ENCODE measurements at places on chromosomes 16 and 17. TPM values are rescaled to one million over a fixed set of nuclear protein-coding genes. Genes with fewer than 3 reads are reported as not detected.

Gene KRT12
- not detected for total RNA-seq

DNA sequence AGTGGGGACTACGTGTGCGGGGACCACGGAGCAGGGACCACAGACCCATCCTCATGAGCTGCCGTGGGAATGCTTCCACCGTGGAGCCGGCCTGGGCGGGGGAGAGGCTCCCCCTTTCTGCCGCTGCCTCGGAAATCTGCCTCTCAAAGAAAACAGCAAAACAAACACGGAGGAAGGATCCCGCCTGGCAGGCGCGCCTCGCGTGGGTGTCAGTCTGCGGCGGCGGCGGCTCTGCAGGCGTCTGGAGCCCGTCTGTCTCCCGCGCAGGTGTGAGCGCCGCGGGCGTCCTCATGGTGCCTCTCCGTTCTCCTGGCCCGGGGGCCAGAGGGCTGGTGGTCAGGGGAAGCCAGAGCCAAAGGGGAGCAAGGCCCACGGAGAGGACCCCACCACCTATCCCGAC is 27.5 kb downstream of the GSE1 start:
- DNase-seq = no peak
- no peak overlapping the region for H3K4me3 ChIP-seq
- H3K27ac ChIP-seq = no peak overlapping the region
- peaks cover 16% of the 10 kb centered on the region for H3K4me1 ChIP-seq
- no peaks in the 10 kb centered on the region for H3K27me3 ChIP-seq
- no peaks in the 10 kb centered on the region for H3K36me3 ChIP-seq

GRCh38 chr16:20385844-20386832 is 18.4 kb downstream of the PDILT start:
- peak; percentile 35 for DNase-seq
- no peaks in the 10 kb centered on the region for H3K4me1 ChIP-seq
- no peaks in the 10 kb centered on the region for H3K36me3 ChIP-seq
- H3K4me3 ChIP-seq = no peak overlapping the region
- no peaks in the 10 kb centered on the region for H3K27me3 ChIP-seq
- H3K27ac ChIP-seq = no peak overlapping the region

- peaks cover 57% of the 10 kb centered on the region for H3K4me1 ChIP-seq
These were observed 869 bp downstream of the ZNF48 start for GRCh38 chr16:30395992-30396585.

GRCh38 chr17:79043931-79044320 is 20.0 kb downstream of the C1QTNF1 start:
- no peaks in the 10 kb centered on the region for H3K36me3 ChIP-seq
- DNase-seq = no peak
- H3K27me3 ChIP-seq = no peaks in the 10 kb centered on the region
- no peak overlapping the region for H3K4me3 ChIP-seq
- peaks cover 13% of the 10 kb centered on the region for H3K4me1 ChIP-seq
- no peak overlapping the region for H3K27ac ChIP-seq

Gene KRT33A
- total RNA-seq = not detected

DNA sequence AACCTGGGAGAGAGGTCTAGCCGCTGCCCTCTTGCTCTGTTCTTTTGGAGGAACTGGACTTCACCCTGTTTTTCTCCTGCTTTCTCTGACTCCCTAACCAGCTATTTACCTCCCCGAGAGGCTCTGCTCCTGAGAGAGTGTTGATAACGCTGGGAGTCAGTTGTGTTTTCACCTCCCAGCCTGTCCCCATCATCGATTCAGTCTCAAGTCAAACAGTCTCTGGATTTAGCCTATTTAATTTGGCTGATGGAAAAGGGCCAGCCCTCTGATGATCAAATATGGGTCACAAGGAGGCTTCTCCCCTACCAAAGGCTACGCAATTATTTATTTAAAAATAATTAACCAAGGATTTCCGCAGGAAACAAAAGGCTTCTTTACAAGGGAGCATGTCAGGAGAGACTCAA is 31.8 kb downstream of the HNF1B start:
- H3K36me3 ChIP-seq = no peaks in the 10 kb centered on the region
- no peak overlapping the region for H3K4me3 ChIP-seq
- H3K27ac ChIP-seq = no peak overlapping the region

Gene NPIPB13
- 9.1 TPM for total RNA-seq

Gene KRTAP4-6
- total RNA-seq = not detected

Gene AXIN2
- total RNA-seq = 7.1 TPM

- no peak for DNase-seq
- peaks cover 47% of the 10 kb centered on the region for H3K36me3 ChIP-seq
- peak overlapping the region; percentile 18 for H3K27ac ChIP-seq
- H3K27me3 ChIP-seq = no peaks in the 10 kb centered on the region
- peaks cover 11% of the 10 kb centered on the region for H3K4me1 ChIP-seq
These were observed 4.2 kb downstream of the NR1D1 start for GRCh38 chr17:40095944-40096791.

DNA sequence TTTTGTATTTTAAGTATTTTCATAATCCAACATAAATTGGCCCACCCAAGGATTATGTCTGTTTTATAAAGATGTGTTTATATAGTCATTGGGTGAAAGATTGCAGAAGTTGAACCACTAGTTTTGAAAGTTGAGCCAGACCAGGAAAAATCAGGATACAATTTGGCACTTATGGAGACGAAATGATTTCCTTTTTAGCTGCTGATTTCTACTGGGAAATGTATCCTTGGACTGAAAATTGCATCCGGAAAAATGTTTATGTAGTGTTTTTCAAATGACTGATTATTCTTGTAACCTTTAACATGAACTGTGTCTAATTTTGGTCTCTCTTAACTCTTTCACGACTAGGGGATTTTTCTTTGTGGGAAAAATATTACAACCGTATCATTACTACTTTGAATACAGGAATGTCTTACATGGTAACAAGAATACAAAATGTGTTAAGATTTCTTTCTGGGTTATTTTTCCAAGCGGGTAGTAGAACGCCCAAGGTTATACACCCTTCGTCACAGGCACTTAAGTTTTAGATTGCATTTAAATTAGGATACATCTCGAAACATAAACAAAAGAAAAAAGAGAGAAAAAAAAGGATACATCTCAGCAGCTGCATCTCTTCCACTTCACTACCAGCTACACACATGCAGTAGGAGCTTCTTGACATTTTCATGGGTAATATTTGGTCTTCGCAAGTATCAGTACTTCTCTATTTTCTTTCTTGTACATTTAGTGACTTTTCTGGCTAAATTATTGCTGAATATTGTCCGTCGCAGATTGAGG is 273.0 kb upstream of the TBX2 start:
- H3K36me3 ChIP-seq = no peaks in the 10 kb centered on the region
- H3K4me3 ChIP-seq = no peak overlapping the region
- DNase-seq = no peak
- no peak overlapping the region for H3K27ac ChIP-seq
- no peaks in the 10 kb centered on the region for H3K27me3 ChIP-seq

Gene SMARCD2
- total RNA-seq = 168 TPM

DNA sequence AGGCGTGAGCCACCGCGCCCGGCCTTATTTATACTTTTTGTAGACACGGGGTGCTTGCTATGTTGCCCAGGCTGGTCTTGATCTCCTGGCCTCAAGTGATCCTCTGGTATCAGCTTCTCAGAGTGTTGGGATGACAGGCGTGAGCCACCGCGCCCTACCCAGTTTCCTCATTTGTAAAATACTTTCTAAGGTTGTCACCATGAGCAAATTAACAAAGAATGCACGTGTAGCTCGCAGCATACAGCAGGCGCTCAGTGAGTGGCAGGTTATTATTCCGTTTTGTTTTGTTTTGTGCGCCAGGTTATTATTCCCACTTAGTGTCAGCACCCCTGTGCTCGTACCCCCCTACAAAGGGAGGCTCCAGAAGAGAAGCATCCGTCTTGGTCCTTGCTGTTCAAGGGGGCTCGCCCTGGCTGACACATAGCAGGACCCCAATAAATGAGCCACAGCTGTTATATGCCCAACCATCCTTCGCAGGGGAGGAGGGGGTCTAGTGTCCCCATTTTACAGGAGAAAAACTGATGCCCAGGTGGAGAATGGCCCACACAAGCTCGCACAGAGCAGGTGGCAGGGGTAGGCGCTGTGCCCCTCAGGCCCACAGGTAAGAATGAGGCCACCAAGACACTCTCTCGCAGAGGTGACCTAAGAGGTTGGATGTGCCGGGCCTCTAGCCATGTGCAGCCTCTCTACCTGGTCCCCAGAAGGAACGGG is 686 bp upstream of the MIEF2 start:
- no peaks in the 10 kb centered on the region for H3K27me3 ChIP-seq
- peak overlapping the region; percentile 55 for H3K4me3 ChIP-seq
- H3K4me1 ChIP-seq = peaks cover 43% of the 10 kb centered on the region
- peaks cover 6% of the 10 kb centered on the region for H3K36me3 ChIP-seq
- DNase-seq = peak; percentile 56

- peaks cover 5% of the 10 kb centered on the region for H3K4me1 ChIP-seq
- no peak overlapping the region for H3K4me3 ChIP-seq
- no peak for DNase-seq
- no peaks in the 10 kb centered on the region for H3K36me3 ChIP-seq
These were observed 68.5 kb upstream of the DNAH17 start for GRCh38 chr17:78645421-78646295.

Gene TEKT1
- not detected for total RNA-seq

- peaks cover 15% of the 10 kb centered on the region for H3K27me3 ChIP-seq
- H3K36me3 ChIP-seq = no peaks in the 10 kb centered on the region
- H3K4me3 ChIP-seq = no peak overlapping the region
- no peaks in the 10 kb centered on the region for H3K4me1 ChIP-seq
These were observed 18.7 kb upstream of the MEIOB start for GRCh38 chr16:1890708-1891050.

GRCh38 chr16:79776243-79776847 is 175.8 kb upstream of the MAF start:
- no peaks in the 10 kb centered on the region for H3K36me3 ChIP-seq
- no peak overlapping the region for H3K4me3 ChIP-seq
- no peak overlapping the region for H3K27ac ChIP-seq
- DNase-seq = no peak
- no peaks in the 10 kb centered on the region for H3K4me1 ChIP-seq

Gene FGF11
- 6.1 TPM for total RNA-seq

- H3K4me1 ChIP-seq = peaks cover 13% of the 10 kb centered on the region
- no peak overlapping the region for H3K4me3 ChIP-seq
- no peaks in the 10 kb centered on the region for H3K36me3 ChIP-seq
- H3K27me3 ChIP-seq = no peaks in the 10 kb centered on the region
- H3K27ac ChIP-seq = no peak overlapping the region
- no peak for DNase-seq
These were observed 89.9 kb downstream of the ABR start for GRCh38 chr17:1089915-1090314.

All from HCT116 (cell line).